ENCODE measurements at places on chromosomes 6 and 20. TPM values are rescaled to one million over a fixed set of nuclear protein-coding genes. Genes with fewer than 3 reads are reported as not detected.

The IP6K3 gene
- total RNA-seq: not detected

The IMPG1 gene
- total RNA-seq: not detected

The DNAAF9 gene
- total RNA-seq: 3.4 TPM

The MYCT1 gene
- not detected for total RNA-seq

The RAET1E gene
- total RNA-seq: not detected

The PRR18 gene
- not detected for total RNA-seq

The NFATC2 gene
- 63.6 TPM for total RNA-seq

The MAP3K4 gene
- total RNA-seq: 43.7 TPM

The CAGE1 gene
- not detected for total RNA-seq

The ULBP3 gene
- total RNA-seq: 0.98 TPM

The CCN5 gene
- not detected for total RNA-seq

The ATP6V1G2 gene
- total RNA-seq: 1.7 TPM

The SIRPB1 gene
- 2.0 TPM for total RNA-seq

The PLG gene
- total RNA-seq: 0.39 TPM

The GABRR1 gene
- total RNA-seq: not detected
